Hippocampal formation (tissue), 2 donors: ENCODE measurements at places on chromosomes 2 and 18.

DNA sequence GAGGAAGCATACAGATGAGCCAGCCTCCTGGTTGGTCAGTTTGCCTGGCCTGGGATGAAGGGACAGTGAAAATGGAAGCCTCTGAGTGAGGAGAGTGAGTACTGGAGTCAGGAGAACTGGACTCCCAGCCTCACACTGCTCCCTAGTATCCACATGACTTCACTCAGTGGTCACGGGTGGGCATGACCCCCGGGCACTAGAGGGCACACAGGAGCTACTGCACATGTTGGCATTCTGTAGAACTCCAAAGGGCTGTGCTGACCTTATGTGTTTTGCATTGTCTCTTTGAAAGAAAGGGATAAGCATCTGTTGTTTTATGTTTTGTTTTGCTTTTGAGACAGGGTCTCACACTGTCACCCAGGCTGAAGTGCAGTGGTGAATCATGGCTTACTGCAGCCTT is 23.7 kb downstream of the NCAPH start:
- DNase-seq = peak; percentile 75

- DNase-seq = no peak
These were observed 65.7 kb downstream of the FMNL2 start for GRCh38 chr2:152400607-152401214.

DNA sequence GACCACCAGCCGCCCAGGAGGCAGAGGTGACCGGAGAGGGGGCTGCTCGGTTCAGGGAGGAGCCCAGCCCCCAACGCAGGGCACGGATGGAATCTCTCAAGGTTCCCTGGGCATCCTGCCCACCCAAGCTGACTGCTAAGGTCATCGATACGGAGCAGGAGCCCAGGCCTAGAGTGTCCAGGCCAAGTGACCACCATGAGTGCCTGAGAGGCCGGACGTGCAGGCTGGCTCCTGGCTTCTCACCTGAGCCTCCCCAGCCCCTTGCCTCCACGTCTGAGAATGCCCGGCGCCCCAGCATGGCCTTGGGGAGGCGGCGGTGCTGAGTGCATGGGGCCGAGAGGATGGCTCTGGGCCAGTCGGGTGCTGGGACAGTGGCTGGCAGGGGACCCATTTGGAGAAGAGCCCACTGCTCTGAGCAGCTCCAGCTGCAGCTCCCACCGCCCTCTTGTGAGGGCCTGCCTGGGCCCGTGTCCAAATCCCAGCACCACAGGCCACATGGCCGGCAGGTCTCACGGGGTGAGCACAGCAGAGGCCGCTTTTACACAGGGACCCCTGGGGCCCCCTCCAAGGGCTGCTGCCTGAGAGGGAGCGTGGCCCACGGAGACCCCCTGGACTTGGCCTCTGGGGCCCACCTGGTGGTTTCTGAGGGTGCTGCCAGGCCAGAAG is 102.8 kb upstream of the CTDP1 start:
- DNase-seq = peak; percentile 70

DNA sequence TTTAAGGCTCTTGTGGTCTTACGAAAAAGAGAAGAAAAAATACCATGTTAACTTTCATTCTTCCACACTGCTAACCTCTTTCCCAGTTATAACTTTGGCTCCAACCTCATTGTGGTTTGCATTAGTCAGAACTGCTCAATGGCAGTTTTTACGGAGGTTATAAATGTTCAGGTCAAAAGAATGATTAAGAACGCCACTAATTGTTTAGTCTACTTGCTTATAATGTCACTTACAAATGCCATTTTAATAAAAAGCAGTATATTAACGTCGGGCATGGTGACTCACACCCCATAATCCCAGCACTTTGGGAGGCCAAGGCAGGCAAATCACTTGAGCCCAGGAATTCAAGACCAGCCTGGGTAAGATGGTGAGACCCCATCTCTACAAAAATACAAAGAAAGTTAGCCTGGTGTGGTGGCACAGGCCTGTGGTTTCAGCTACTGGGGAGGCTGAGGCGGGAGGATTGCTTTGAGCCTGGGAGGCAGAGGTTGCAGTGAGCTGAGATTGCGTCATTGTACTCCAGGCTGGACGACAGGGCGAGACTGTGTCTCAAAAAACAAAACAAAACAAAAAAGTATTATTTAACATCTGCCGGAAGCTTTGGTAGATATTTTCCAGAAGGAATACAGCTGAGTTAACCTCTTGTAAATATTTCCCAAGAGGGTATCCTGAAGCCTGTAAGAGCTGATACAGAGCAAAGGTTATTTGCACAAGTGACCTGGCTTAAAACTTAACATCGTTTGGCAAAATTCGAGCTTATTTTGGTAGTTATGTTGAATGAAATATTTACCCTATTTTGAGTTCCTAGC is 5.1 kb downstream of the AGPS start:
- no peak for DNase-seq

- DNase-seq = no peak
These were observed 19.3 kb downstream of the GPD2 start for GRCh38 chr2:156455361-156455975.

GRCh38 chr18:49021076-49021432 is 70.3 kb upstream of the SMAD7 start:
- DNase-seq = no peak
